ENCODE measurements at places on chromosomes 3 and 15. TPM values are rescaled to one million over a fixed set of nuclear protein-coding genes. Genes with fewer than 3 reads are reported as not detected.

DNA sequence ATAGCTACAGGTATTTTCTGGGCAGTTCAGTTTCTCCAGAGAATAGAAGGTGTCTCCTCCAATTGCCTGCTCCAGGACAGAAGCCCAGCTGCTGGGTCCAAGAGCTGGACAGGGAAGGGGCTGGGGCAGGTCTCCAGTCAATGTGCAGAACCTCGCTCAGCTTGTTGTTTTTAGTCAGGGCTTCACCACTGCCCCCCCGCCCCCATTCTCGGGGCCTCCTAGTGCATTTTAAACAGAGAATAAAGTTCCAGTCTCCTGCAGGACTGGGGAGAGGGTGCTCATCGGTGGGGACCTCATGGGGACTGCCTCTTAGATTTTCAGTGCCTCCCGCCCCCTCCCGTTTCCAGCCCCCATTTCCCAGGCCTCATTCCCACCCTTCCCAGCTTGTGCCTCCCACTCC is 216.6 kb downstream of the XXYLT1 start:
- H3K27me3 ChIP-seq: no peaks in the 10 kb centered on the region
- no peaks in the 10 kb centered on the region for H3K36me3 ChIP-seq
- no peak overlapping the region for H3K27ac ChIP-seq
- H3K4me1 ChIP-seq: no peaks in the 10 kb centered on the region
- H3K4me3 ChIP-seq: no peak overlapping the region

- H3K27me3 ChIP-seq: no peaks in the 10 kb centered on the region
- DNase-seq: peak; percentile 73
- H3K36me3 ChIP-seq: no peaks in the 10 kb centered on the region
- peak overlapping the region; percentile 56 for H3K27ac ChIP-seq
These were observed 36.8 kb upstream of the TSPAN3 start for GRCh38 chr15:77107531-77108355.

GRCh38 chr15:80167936-80168335 is 15.1 kb downstream of the FAH start:
- no peak for DNase-seq
- H3K27me3 ChIP-seq: no peaks in the 10 kb centered on the region
- H3K36me3 ChIP-seq: no peaks in the 10 kb centered on the region
- H3K27ac ChIP-seq: no peak overlapping the region
- H3K4me1 ChIP-seq: no peaks in the 10 kb centered on the region

DNA sequence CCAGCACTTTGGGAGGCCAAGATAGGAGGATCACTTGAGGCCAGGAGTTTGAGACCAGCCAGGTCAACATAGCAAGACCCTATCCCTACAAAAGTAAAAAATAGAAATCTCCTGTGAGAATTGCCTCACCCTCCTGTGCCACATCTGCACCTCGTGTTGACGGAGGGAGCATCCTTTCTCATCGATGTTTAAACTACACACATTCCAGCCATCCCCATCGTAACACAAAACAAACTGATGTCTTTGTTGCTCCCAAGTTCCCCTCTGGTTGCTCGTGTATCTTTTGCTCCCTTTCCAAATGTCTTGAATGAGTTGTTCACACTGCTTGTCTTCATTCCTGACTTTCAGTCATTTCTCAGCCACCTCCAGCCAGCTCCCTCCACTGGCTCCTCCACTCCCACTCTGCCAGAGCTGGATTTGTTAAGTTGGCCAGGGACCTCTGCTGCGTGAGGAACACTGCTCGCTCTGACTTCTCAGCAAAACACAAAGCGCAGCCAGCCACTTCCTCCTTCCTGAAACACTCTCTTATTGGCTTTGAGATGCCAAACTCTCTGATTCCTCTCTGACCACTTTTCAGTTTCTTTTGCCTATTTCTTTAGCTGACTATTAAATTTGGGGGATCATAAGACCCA is 53.6 kb upstream of the ATP13A3 start:
- H3K4me3 ChIP-seq: no peak overlapping the region
- no peaks in the 10 kb centered on the region for H3K36me3 ChIP-seq
- H3K4me1 ChIP-seq: peaks cover 9% of the 10 kb centered on the region
- H3K27me3 ChIP-seq: no peaks in the 10 kb centered on the region

DNA sequence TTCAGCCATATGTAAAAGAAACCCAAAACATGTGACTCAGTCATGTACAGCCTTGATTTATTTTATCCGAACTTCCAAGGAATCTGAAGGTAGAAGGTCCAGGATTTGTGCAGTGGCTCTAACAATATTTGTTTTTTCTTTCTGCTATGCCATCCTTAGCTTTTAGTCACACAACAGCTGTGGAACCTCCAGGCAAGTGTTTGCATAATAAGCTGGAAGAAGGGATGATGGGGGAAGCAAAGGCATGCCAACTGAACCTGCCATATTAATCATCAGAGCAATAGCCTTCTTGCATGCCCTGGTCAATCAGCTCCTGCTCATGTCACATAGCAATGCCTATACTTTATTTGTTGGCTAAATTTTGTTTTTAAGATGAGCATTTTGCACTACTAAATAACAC is 444.7 kb upstream of the ARPP21 start:
- no peaks in the 10 kb centered on the region for H3K27me3 ChIP-seq
- no peak for DNase-seq
- no peaks in the 10 kb centered on the region for H3K36me3 ChIP-seq
- no peaks in the 10 kb centered on the region for H3K4me1 ChIP-seq

GRCh38 chr3:4708230-4708629 is 215.1 kb downstream of the ITPR1 start:
- no peaks in the 10 kb centered on the region for H3K27me3 ChIP-seq
- H3K27ac ChIP-seq: no peak overlapping the region
- H3K36me3 ChIP-seq: peaks cover 8% of the 10 kb centered on the region
- H3K4me1 ChIP-seq: peaks cover 3% of the 10 kb centered on the region

DNA sequence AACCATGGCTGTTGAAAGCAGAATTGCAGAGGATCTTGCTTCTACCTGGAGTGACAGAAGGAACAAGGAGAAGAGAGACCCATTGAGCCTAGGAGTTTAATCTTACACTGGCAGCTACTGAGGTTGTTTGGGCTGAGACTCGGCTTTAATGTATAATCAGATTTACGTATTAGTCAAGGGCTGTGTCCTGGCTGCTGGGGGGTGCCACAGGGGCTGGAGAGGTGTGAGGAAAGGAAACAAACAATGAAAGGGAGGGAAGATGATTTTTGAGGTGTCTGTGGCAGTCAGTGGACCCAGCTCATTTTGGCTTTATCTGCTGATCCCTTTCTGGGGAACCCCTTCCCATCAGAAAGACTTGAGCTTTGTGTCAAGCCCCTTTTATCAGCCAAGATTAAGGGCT is 95.7 kb downstream of the PRICKLE2 start:
- DNase-seq: no peak
- no peak overlapping the region for H3K27ac ChIP-seq
- H3K36me3 ChIP-seq: no peaks in the 10 kb centered on the region
- H3K4me3 ChIP-seq: no peak overlapping the region
- H3K4me1 ChIP-seq: no peaks in the 10 kb centered on the region
- H3K27me3 ChIP-seq: no peaks in the 10 kb centered on the region

GRCh38 chr15:39456582-39457330 is 124.1 kb upstream of the THBS1 start:
- no peak for DNase-seq
- no peaks in the 10 kb centered on the region for H3K27me3 ChIP-seq
- no peaks in the 10 kb centered on the region for H3K36me3 ChIP-seq
- H3K27ac ChIP-seq: no peak overlapping the region
- H3K4me1 ChIP-seq: no peaks in the 10 kb centered on the region

- H3K4me3 ChIP-seq: no peak overlapping the region
- DNase-seq: no peak
- peak overlapping the region; percentile 66 for H3K27ac ChIP-seq
- H3K4me1 ChIP-seq: peaks cover 9% of the 10 kb centered on the region
- H3K36me3 ChIP-seq: no peaks in the 10 kb centered on the region
- no peaks in the 10 kb centered on the region for H3K27me3 ChIP-seq
These were observed 33.6 kb upstream of the GALNT15 start for GRCh38 chr3:16140894-16141285.

DNA sequence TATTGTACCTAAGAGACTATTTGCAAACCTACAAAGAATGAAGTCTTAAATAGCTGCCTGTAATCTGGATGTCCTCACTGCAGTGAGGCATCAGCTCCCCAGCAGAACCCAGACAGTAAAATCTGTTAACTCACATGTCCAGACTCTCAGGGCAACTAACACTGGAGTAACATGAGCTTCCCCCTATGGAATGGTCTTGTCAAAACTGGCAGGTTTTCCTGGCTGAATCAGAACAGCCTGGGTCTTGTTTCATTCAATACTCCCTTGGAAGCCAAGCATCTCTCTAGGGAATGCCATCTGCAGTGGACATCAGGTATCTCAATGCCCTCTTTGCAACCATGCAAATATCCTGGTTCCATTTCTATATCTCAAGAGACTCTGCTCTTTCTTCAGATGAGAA is 24.4 kb downstream of the PTPN9 start:
- H3K27ac ChIP-seq: no peak overlapping the region
- peaks cover 10% of the 10 kb centered on the region for H3K4me1 ChIP-seq
- no peak for DNase-seq
- H3K4me3 ChIP-seq: no peak overlapping the region
- H3K36me3 ChIP-seq: no peaks in the 10 kb centered on the region

GRCh38 chr3:38154625-38155255 is 10.6 kb upstream of the OXSR1 start:
- H3K4me3 ChIP-seq: no peak overlapping the region
- no peaks in the 10 kb centered on the region for H3K4me1 ChIP-seq
- no peaks in the 10 kb centered on the region for H3K27me3 ChIP-seq
- H3K36me3 ChIP-seq: no peaks in the 10 kb centered on the region
- DNase-seq: no peak

- no peak overlapping the region for H3K4me3 ChIP-seq
- H3K27me3 ChIP-seq: no peaks in the 10 kb centered on the region
- H3K36me3 ChIP-seq: no peaks in the 10 kb centered on the region
- no peaks in the 10 kb centered on the region for H3K4me1 ChIP-seq
- H3K27ac ChIP-seq: no peak overlapping the region
These were observed 13.7 kb upstream of the PARP6 start for GRCh38 chr15:72285927-72286516.

GRCh38 chr15:79064496-79064895 is 26.1 kb downstream of the RASGRF1 start:
- H3K4me3 ChIP-seq: no peak overlapping the region
- H3K27me3 ChIP-seq: no peaks in the 10 kb centered on the region
- no peak overlapping the region for H3K27ac ChIP-seq
- DNase-seq: no peak

DNA sequence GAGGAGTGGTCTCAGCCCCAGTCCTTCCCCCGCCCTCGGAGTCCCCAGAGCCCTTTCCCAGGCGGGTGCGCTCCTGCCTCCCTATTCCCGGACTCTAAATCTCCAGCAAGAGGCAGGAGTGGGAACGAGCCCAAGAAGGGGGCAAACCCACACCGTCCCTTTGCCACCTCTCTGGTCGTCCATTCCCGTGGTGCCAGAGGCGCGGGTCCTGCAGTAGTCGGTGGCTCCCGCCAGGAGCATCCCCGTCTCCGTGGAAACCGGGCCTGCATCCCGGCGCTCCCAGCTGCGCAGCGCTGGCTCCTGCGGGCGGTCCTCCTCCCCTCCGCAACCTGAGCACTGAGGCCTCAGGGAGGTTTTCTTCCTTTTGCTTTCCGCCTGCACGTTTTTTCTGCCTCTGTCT is 44.8 kb downstream of the LHFPL4 start:
- H3K27ac ChIP-seq: no peak overlapping the region
- no peak for DNase-seq
- peaks cover 19% of the 10 kb centered on the region for H3K27me3 ChIP-seq
- H3K36me3 ChIP-seq: no peaks in the 10 kb centered on the region
- H3K4me3 ChIP-seq: no peak overlapping the region

- no peak for DNase-seq
- H3K27me3 ChIP-seq: no peaks in the 10 kb centered on the region
- no peak overlapping the region for H3K4me3 ChIP-seq
- peaks cover 13% of the 10 kb centered on the region for H3K4me1 ChIP-seq
- peaks cover 54% of the 10 kb centered on the region for H3K36me3 ChIP-seq
- H3K27ac ChIP-seq: no peak overlapping the region
These were observed 22.6 kb downstream of the RARRES1 start for GRCh38 chr3:158709666-158710083.

- no peak overlapping the region for H3K27ac ChIP-seq
- H3K27me3 ChIP-seq: no peaks in the 10 kb centered on the region
- H3K4me1 ChIP-seq: no peaks in the 10 kb centered on the region
- no peak for DNase-seq
These were observed 101.2 kb upstream of the SMAD3 start for GRCh38 chr15:66964111-66964738.

- no peaks in the 10 kb centered on the region for H3K36me3 ChIP-seq
- H3K27ac ChIP-seq: no peak overlapping the region
- no peak for DNase-seq
- peaks cover 6% of the 10 kb centered on the region for H3K4me1 ChIP-seq
- H3K27me3 ChIP-seq: no peaks in the 10 kb centered on the region
These were observed 38.8 kb downstream of the PRKCD start for GRCh38 chr3:53199834-53200233.

- no peak overlapping the region for H3K27ac ChIP-seq
- H3K4me3 ChIP-seq: no peak overlapping the region
- no peak for DNase-seq
- no peaks in the 10 kb centered on the region for H3K36me3 ChIP-seq
- peaks cover 11% of the 10 kb centered on the region for H3K4me1 ChIP-seq
These were observed 85.4 kb upstream of the TLE3 start for GRCh38 chr15:70182858-70183695.

DNA sequence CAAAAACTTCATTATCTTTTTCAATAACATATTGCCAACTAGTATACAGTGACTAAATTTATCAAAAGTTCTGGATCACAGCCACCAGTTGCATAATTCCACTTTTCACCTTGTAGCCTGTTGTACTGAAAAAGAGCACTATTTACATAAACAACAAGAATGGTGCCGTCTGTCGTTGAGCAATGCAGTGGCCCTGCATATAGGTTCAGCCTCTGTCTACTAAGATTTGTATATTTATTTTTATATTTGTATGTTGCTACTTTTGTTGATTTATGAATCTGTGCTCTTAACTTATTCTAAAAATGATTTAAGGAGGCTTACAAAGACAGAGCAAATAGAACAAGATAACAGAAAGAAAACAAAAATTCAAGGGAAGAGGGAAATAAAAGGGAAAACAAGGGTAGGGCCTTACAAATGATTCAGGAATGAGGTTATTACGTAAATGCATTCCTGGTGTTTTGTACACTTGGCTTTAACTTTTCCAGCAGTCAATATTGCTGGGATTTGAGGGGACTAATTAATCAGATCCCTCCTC is 257.6 kb upstream of the STT3B start:
- no peak overlapping the region for H3K4me3 ChIP-seq
- H3K36me3 ChIP-seq: no peaks in the 10 kb centered on the region
- H3K27me3 ChIP-seq: no peaks in the 10 kb centered on the region
- no peak for DNase-seq
- H3K4me1 ChIP-seq: no peaks in the 10 kb centered on the region

DNA sequence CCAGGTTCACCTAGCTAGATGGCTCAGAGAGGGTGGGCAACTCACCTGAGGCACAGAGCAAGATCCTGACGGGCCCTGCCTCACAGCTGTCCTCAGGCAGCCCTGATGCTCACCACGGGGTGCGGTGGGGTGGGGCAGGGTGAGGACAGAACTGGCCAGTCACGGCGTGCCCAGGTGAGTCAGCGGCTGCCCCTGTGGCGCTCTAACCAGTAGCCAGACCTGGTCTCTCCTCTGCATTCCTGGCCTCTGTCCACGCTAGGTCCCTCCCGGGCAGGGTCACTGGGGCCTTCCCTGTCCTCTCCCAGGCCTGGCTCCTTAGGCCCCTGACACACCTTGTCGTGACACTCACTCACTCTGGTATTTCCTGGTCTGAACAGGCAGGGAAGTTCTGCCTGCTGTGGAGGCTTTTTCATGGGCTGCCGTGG is 901 bp downstream of the ALS2CL start:
- DNase-seq: no peak
- no peaks in the 10 kb centered on the region for H3K27me3 ChIP-seq
- peaks cover 15% of the 10 kb centered on the region for H3K36me3 ChIP-seq

ARGFX gene
- total RNA-seq: not detected

FAM3D gene
- not detected for total RNA-seq

CACNA2D3 gene
- total RNA-seq: 10.2 TPM

SEC22C gene
- 13.0 TPM for total RNA-seq

SLC25A38 gene
- total RNA-seq: 34.8 TPM

ACAA1 gene
- 46.4 TPM for total RNA-seq

PAK6 gene
- total RNA-seq: 3.0 TPM

RETNLB gene
- total RNA-seq: not detected
